ENCODE measurements at places on chromosomes 2 and 18. TPM values are rescaled to one million over a fixed set of nuclear protein-coding genes. Genes with fewer than 3 reads are reported as not detected.

The HOXD11 gene
- 8.2 TPM for total RNA-seq

The NT5C1B gene
- total RNA-seq = not detected

The MERTK gene
- 2.1 TPM for total RNA-seq

The EDAR gene
- total RNA-seq = not detected

The SPP2 gene
- total RNA-seq = not detected

The CPLX4 gene
- not detected for total RNA-seq

The SLC11A1 gene
- 0.28 TPM for total RNA-seq

The ASB18 gene
- total RNA-seq = not detected

The SNED1 gene
- 0.43 TPM for total RNA-seq

The TMEM182 gene
- 6.3 TPM for total RNA-seq

The COL4A3 gene
- 0.45 TPM for total RNA-seq

The FAM110C gene
- 0.14 TPM for total RNA-seq

The LOXHD1 gene
- not detected for total RNA-seq

The ASPRV1 gene
- 0.17 TPM for total RNA-seq

The SKOR2 gene
- total RNA-seq = not detected

The PROM2 gene
- not detected for total RNA-seq

The SH2D6 gene
- 1.2 TPM for total RNA-seq

The PJVK gene
- 0.98 TPM for total RNA-seq

The AMMECR1L gene
- 20.7 TPM for total RNA-seq

The XIRP2 gene
- not detected for total RNA-seq

The SULT1C4 gene
- total RNA-seq = not detected

The KCNG2 gene
- not detected for total RNA-seq

The RBKS gene
- total RNA-seq = 8.8 TPM

The ALLC gene
- total RNA-seq = not detected

The OTOS gene
- total RNA-seq = not detected

The SMYD1 gene
- not detected for total RNA-seq

The CPO gene
- total RNA-seq = not detected

Measured in A549 treated with DMSO at 1 μM for 4 hours (cell line).